CD4-positive, alpha-beta T cell (primary cell): ENCODE measurements at places on chromosomes 1 and 21. TPM values are rescaled to one million over a fixed set of nuclear protein-coding genes. Genes with fewer than 3 reads are reported as not detected.

DNA sequence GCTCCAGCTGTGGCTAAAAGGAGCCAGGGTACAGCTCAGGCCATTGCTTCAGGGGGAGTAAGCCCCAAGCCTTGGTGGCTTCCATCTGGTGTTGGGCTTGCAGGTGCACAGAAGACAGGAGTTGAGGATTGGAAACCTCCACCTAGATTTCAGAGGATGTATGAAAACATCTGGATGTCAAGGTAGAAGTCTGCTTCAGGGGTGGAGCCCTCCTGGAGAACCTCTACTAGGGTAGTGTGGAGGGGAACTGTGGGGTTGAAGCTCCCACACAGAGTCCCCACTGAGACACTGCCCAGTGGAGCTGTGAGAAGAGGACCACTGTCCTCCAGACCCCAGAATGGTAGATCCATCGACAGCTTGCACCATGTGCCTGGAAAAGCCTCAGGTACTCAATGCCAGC lies 183.0 kb downstream of the PDE4B start:
- H3K4me3 ChIP-seq = no peak overlapping the region
- no peaks in the 10 kb centered on the region for H3K4me1 ChIP-seq
- no peaks in the 10 kb centered on the region for H3K36me3 ChIP-seq
- no peak for DNase-seq
- H3K27me3 ChIP-seq = peaks cover 5% of the 10 kb centered on the region
- H3K27ac ChIP-seq = no peak overlapping the region

GRCh38 chr1:153565529-153566374 lies at the start of gene S100A2:
Gene S100A2 (minus strand): TSS chr1:153565844. CDS start chr1:153563877, 1,967 bp downstream.
- peak; percentile 45 for DNase-seq
- H3K27ac ChIP-seq = peak within 1 kb of the TSS; percentile 35
- no peaks in the 10 kb centered on the region for H3K36me3 ChIP-seq
- H3K4me3 ChIP-seq = no peak within 1 kb of the TSS

The RIMKLA gene
- total RNA-seq = 0.11 TPM

The RABGAP1L gene
- total RNA-seq = 67.6 TPM

The RXFP4 gene
- total RNA-seq = not detected
